SK-N-SH treated with all-trans-retinoic acid at 6 μM for 48 hours (cell line): ENCODE measurements at places on chromosomes 13 and 19.

GRCh38 chr13:25843692-25844091 lies 208.1 kb downstream of the SHISA2 start:
- ATAC-seq, result no peak

- ATAC-seq, result no peak
Measured at GRCh38 chr19:1429750-1430149, 8.4 kb upstream of the RPS15 start.

GRCh38 chr13:91236921-91237320 lies 110.6 kb upstream of the MIR17HG start:
- ATAC-seq, result no peak

DNA sequence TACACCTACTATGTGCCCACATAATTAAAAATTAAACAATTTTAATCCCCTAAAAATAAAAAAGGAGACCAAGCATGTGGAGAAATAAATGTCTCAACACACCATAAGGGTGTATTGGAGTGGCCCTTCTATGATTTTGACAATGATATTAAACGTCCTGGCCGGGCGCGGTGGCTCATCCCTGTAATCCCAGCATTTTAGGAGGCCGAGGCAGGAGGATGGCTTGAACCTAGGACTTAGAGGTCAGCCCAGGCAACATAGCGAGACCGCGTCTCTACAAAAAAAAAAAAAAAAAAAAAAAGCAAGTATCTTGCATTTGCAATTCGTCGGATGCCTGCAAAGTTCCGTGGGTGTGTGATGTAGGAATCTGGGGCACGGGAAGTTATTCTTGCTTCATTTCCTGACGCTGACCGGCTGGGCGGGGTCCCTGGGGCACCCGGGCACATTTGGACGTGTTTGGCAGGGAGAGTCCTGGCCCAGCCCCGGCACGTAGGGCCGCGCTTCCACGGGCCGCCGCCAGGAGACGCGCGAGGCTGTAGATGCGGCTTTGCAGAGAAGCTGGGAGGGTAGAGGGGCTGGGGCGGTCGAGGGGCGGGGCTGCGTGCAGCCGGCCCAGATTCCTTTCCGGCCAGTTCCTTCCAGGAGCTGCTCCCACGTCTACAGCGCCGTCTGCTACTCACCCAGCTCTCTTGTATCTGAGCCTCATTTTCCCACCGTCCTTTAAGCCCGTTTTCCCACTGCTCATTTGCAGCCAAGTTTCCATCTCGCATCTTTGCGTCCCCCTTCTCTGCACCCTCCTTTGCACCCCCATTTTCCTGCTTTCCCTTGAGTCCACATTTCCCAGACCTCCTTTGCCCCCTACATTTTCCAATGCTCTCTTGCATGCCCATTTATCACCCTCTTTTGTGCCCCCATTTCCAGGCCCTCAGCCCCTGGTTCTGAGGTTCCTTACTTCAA lies 2.2 kb upstream of the TSPAN16 start:
- peak; percentile 97 for ATAC-seq

GRCh38 chr19:14183741-14184350 lies 22.1 kb downstream of the ADGRL1 start:
- no peak; the same call in 2 of the 3 replicates for ATAC-seq

GRCh38 chr19:16096280-16096855 lies 15.3 kb upstream of the RAB8A start:
- no peak for ATAC-seq

DNA sequence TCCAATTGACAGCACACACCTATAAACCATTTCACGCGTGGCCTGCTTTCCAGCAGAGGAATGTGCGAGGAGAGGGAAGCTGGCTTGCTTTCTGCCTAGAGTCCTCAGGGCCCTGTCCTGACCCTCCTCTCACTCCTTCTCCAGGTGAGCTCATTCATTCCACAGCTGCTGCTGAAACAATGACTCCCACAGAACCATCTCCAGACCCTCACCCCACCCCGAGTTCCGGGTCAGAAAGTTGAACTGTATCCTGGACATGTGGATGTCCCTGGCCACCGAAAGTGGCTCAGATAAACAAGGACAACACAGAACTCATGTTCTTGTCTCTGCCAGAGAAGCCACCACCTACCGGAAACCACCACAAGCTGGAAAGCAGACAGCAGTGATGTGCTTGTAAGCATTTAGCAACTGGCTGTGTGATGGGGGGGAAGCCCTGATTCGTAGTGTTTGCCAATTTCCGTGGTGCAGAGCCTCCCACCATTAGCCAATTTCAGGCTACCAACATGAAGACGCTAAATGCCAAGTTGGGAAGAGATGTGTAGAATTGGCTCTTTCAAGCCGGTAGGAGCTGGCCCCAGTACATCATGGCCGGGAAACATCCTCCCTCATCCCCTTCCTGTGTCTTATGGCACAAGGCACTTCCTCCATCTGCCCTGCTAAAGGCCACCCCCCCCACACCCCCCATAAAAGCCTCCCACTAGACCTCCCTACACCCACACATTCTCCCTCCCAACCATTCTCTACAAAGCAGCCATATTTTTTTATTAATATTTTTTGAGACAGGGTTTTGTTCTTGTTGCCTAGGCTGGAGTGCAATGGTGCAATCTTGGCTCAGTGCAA lies 5.0 kb downstream of the SYCE2 start:
- no peak for ATAC-seq

DNA sequence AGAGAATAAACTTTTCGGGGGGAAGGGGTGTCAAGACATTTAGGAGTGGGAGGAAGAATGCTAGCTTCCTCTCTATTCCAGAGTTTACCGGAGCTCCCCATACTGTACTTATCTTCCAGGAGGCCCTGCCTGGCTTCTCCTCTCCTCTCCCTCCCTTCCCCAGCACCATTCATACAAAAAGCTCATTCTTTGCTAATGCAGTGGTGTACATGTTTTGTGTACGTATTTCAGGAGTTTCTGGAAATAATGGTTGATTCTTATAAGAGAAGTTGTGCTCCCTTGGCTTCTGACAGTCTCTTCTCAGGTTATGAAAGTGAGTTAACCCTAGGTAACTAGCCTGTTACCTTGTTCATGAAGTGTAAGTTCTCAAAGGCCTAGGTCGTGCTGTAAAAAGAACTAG lies 7.1 kb downstream of the SAMD4B start:
- no peak for ATAC-seq

DNA sequence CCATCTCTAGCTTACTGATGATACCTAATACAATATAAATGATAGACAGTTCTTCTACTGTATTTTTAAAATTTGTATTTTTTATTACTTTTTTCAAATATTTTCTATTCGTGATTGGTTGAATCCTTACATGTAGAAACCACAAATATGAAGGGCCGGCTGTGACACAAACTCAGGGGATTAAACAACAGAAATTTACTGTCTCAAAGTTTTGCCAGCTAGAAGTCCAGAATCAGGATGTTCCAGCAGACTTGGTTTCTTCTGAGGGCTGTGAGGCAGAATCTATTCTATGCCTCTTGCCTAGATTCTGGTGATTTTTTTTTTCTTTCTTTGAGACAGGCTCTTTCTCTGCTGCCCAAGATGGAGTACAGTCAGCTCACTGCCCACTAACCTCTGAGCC lies 13.8 kb downstream of the FPR1 start:
- no peak for ATAC-seq

- peak; percentile 87 for ATAC-seq
Measured at GRCh38 chr19:18364826-18365528, 21.0 kb upstream of the GDF15 start.

DNA sequence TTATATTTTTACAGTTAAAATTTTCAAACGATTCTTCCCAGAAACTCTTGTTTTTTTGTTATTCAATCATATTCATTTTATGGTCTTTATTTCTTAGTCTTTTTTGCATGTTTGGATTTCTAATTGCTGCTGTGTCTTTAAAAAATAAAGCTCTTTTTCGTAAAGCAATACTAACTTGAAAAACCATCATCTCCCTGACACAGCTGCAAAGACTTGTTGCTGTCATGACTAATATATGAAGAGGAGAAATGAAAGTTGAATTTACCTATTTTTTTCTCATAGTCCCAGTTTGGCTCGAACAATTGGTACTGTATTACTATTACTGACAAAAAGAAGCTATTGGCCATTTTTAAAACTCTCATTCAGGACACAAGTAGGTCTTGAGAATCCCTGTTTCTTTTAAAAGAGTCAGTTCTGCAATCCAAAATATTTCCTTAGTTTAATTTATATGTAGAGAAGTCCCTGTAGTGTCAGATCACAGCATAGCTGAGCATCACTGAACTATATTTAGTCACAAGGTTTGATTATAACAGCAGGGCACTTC lies 12.1 kb upstream of the SPART start:
- no peak for ATAC-seq

GRCh38 chr19:1248139-1248785 lies at the start of gene MIDN:
Gene MIDN (plus strand): TSS chr19:1248583. CDS start chr19:1250297, 1,714 bp downstream.
- peak; percentile 49 for ATAC-seq
